ENCODE measurements at places on chromosomes 13 and 19.

- DNase-seq = no peak
Measured at GRCh38 chr13:51999921-52000320, 11.3 kb downstream of the ATP7B start.

GRCh38 chr13:98476538-98476966 lies 100.4 kb downstream of the STK24 start:
- DNase-seq = peak; percentile 89

GRCh38 chr13:107251341-107251740 lies 683.4 kb upstream of the ARGLU1 start:
- DNase-seq = no peak

DNA sequence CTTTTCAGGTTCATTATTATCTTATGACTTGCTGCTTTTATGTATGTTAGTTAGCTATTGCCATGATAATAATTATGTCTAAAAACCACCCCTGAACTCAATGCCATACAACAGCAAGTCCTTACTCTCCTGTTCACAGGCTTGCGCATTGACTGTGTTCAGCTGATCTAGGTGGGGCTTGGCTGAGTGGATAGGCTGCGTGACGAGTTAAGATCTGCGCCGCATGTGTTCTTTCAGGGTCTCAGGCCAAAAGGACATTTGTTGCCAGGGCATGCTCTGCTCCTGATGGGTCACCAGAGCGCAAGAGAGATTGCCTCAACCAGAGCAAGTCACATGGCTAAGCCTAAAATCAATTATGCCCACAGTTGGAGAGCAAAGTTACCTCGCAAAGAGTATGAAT lies 859 bp downstream of the ZNF568 start:
- DNase-seq = peak; percentile 3

DNA sequence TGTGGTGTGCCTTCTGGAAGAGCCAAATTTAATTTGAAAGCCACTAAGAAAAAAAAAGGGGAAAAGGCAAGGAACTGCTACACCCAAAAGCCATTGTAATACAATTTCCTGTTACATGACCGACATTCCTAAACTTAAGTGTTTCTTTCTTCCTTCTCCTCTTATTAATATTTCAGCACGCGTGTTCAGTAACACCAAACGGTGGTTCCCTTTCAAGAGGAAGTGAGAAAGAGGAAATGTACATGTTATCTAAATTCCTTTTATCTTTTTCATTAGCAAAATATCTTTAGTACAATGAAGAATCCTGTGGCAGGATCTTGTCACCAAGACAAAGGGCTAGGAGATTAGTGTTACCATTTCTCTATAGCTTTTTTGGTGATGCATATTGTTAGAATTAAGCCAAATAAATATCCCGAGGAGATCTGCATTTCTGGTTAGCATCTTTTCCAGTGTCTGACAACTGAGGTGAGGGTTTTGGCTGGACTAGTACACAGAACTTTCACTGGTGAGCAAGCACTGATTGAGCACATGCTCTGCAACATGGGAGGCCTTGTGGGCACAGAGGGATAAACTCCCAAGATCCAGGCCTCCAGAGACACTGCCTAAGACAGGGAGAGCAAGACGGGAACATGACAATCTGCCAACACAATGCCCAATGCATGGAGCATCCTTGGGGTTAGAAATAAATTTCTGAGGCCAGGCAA lies 22.1 kb downstream of the LATS2 start:
- no peak for DNase-seq

- DNase-seq = no peak
Measured at GRCh38 chr19:46714444-46715106, 2.3 kb downstream of the PRKD2 start.

- peak; percentile 87 for DNase-seq
Measured at GRCh38 chr13:79451500-79451962, 29.4 kb upstream of the NDFIP2 start.

- DNase-seq = no peak
Measured at GRCh38 chr19:4929186-4929585, 19.9 kb downstream of the UHRF1 start.

- DNase-seq = peak; percentile 84
Measured at GRCh38 chr13:79491715-79492114, 10.8 kb downstream of the NDFIP2 start.

DNA sequence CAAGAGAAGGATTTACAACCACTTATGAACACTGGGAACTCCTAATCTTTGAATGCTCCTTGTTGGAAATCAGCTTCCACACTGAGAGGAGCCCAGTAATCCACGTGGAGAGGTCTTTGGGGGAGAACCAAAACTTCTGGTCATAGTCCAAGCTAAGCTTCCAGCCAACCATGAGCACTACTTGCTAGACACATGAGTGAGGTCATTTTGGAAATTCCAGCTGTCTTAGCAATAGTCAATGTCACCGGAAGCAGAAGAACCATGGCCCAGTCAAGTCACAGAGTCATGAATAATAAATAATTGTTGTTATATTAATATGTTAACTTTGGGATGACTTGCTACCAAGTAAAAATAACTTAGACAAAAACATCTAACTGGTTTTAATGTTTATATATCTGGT lies 324.9 kb upstream of the SGCG start:
- no peak for DNase-seq

DNA sequence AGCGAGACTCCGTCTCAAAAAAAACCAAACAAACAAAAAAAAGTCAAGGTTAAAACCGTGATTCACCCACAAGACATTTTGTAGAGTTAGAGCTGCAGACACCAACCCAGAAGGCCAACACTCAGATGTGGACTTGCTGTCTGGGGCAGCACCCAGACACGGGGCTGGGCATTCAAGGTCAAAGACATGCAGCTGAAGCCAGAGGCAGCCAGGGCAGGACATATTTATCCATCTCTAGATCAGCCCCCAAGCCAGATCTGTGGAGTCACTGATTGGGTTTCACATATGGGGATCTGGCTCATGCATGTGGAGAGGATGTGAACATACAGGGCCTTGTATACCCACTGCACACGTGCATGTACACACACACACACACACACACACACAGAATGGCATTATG lies 3.6 kb downstream of the KLK15 start:
- DNase-seq = no peak

DNA sequence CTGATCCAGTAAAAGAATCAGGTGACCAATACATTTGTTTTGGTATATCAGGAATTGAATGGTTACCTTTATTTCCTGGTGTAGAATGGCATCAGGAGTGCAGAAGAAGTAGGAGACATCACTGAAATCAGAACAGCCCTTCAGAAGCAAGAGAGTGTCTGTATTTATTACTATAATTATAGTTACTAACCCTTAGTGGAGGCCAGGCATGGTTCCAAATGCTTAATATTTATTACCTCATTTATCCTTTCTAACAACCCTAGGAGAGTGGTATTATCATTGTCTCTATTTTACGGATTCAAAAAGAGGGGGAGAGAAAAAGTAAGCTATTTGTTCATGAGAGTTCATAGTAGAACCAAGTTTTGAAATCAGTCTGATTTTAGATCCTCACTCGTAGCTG lies 1292.9 kb downstream of the PCDH9 start:
- no peak for DNase-seq

DNA sequence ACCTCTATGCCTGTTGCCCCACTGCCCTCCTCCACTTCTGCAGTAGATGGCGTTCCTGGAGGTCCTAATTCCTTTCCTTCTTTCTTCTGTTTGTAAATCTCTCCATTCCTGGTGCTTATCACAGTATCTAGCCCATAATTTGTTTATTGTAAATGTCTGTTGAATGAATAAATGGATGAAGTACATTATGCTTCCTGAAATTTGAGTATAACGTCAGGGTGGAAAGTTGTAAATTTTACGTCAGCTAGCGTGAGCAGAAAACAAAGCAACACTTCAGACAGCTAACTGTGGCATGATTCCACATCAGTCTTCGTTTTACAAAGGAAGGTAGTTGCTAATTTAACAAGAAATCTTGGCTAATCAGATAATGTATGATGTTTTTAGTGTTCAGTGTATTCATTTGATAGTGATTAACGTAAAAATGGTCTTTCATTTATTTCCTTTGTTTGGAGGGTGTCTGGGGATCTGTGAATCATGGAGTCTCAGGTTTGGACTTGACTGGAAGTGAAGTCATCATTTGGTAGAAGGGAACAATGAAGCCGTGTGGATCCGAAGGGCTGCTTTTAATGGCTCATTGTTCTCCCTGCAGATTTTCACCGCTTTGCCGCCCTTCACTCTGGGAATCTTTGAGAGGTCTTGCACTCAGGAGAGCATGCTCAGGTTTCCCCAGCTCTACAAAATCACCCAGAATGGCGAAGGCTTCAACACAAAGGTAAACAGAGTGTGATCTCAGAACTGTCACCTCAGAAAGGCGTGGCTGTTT lies 215.1 kb downstream of the SHISA2 start:
- DNase-seq = no peak

DNA sequence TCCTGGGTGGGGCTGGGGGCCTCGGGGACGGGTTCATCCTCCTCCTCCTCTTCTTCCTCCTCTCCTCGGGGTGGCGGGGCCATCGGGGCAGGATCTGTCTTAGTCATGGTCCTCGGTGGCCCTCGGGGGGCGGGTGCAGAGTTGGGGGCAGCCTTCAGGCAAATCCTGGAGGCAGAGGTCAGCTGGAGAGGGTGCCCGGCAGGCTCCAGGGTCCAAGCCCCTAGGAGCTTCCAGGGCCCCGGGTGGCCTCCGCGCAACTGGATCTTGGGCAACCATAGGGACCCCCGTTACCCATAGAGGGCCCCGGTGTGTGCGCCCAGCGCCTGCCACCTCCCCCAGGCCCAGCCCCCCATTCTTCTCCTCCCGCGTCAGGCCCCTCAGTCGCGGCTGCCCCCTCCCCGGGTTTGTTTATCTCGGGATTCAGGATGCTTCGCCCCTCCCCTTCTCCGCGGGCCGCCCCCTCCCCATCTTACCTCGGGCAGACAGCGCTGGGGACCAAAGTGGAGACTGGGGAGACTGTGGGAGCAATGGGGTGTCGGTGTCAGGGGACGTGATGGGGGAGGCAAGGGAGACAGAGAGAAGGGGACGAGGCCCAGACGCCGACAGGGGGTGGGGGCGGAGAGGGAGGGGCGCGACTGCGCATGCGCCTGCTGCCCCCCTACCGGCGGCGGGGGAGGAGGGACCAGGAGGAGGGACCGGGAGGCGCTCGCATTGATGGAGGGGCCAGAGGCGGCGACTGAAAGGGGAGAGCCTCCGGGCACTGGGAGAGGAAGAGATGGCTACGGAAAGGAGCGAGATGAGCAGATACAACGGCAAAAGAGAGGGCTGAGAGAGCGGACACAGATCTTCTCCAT lies at the start of gene CLIP3:
TSS of gene CLIP3 (minus strand) at position 623 of the 854 bp plus-strand sequence. CDS start at position 107, 516 bp downstream.
- peak; percentile 82 for DNase-seq

- DNase-seq = no peak
Measured at GRCh38 chr19:38647966-38648768, 718 bp downstream of the ACTN4 start.

- DNase-seq = no peak
Measured at GRCh38 chr19:7480222-7480969, 8.4 kb downstream of the PEX11G start.

DNA sequence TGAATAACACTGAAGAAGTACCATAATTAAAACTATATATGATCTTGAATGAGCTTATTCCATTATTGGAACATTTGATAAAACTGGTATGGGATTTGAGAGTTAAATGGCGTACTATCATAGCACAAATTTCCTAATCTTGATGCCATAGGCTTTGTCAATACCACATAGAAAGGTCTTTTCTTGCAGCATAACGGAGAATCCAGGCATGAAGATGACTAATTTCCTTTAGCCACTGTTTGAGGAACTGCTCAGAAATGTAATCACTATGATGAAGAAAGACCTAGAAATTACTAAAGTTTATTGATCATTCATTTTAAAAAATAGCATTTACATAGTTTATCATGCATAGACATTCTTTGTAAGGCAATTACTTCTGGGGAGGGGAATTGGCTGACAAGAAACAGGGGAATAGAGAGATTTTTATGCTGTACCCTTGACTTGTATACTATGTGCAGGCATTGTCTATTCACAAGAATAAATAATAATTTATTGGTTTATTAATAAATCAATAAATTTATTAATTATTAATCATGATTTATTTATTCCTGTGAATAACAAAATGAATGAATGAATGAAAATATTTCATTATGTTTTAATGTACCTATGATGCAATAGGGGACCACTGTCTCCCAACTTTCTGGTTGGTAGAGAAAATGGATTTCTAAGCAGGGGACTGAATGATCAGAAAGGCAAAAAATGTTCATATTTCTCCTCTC lies 2676.6 kb downstream of the PCDH9 start:
- peak; percentile 61 for DNase-seq

GRCh38 chr19:33203529-33203928 lies 9.4 kb downstream of the LRP3 start:
- no peak for DNase-seq

GRCh38 chr13:94315188-94315587 lies 164.3 kb downstream of the DCT start:
- DNase-seq = no peak

DNA sequence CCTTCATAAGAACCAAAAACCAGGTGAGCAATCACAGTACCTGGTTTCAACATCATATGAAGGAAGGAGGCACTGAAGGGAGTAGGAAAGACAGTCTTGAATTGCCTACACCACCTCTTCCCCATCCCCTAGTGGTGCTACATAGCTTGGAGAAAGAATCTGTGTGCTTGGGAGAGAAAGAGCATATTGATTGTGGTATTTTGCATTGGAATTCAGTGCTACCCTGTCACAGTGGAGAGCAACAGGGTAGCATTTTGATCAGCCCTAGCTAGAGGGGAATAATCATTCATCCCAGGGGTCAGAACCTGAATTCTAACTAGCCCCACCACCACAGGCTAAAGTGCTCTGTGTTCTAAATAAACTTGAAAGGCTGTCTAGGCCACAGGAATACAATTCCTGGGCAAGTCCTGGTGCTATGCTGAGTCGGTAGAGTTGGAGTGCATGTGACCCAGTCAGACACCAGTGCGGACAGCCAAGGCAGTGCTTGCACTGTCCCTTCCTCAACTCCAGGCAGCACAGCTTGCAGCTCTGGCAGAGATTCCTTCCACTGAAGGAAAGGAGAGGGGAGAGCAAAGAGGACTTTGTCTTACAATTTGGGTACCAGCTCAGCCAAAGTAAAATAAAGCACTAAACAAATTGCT lies 158.7 kb downstream of the VWA8 start:
- no peak for DNase-seq

DNA sequence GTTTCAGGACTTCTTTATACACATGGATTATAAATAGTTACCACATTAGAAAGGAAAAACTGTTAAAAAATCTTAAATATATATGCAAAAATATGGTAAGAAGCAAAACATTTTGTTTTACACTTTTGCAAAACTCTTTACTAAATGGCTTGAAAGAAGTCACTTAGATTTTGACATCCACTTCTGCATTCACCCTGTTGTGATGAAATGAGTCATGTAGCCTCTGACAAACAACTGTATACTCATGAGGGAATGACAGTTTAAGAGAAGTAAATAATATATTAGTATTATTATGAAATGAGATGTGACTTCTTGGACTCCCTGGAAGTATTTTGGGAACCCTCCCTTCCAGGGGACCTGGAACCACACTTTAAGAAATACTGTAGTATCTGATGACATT lies 275.6 kb downstream of the DACH1 start:
- no peak for DNase-seq

GRCh38 chr13:46010148-46010547 lies 42.4 kb downstream of the ZC3H13 start:
- peak; percentile 16 for DNase-seq

GRCh38 chr19:11821474-11822109 lies 7.5 kb downstream of the ZNF440 start:
- DNase-seq = peak; percentile 17

Data from fibroblast of skin of scalp (primary cell).